Stimulated activated CD4-positive, alpha-beta T cell treated with anti-CD3 and anti-CD28 coated beads, TNF-alpha, amount 100 ng/mL, for 48 hours (primary cell): ENCODE measurements at places on chromosomes 5 and 9.

- DNase-seq, result no peak
Measured at GRCh38 chr5:120084543-120084870, 379.6 kb upstream of the PRR16 start.

DNA sequence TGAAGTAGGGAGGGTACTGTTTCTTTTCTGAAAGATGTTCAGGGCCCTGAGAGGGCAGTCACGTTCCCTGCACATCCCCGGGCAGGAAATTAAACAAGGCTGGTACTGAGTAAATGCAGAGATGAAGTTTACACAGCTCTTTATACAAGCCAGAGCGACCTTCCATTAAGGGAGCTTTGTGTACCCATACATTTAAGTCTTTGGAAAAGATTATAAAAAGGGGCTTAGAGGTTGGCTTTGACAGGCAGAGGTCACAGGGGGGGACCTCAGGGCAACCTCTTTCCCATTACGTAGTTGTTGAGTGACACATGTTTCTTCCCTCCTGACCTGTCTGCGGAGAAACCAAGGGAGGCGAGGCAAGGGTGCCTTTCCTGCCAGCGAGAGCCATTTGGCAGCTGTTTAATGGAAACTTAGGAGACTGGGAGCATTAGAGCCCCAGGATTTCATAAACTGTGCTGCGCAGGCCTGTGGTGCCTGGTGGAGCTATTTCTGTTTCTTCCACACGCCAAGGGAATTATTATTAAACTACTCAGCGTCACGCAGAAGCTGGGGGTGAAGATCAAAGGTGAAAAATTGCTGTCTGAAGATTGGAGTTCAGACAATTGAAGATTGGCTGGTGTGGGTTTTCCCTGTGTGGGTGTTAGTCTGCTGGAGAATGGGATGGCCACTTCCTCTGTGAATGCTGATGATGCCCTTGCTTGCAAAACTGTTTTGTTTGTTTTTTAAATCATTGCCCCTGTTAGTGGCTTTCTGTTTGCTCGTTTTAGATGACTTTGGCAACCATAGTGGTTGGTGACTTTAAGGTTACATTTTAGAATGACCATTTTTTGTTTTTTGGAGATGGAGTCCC, 3.2 kb upstream of the SMIM32 start:
- DNase-seq, result no peak

- peak; percentile 67 for DNase-seq
Measured at GRCh38 chr5:43042626-43043399, 2.7 kb upstream of the ANXA2R start.

GRCh38 chr5:87499478-87500410, 87.0 kb upstream of the CCNH start:
- DNase-seq, result no peak

DNA sequence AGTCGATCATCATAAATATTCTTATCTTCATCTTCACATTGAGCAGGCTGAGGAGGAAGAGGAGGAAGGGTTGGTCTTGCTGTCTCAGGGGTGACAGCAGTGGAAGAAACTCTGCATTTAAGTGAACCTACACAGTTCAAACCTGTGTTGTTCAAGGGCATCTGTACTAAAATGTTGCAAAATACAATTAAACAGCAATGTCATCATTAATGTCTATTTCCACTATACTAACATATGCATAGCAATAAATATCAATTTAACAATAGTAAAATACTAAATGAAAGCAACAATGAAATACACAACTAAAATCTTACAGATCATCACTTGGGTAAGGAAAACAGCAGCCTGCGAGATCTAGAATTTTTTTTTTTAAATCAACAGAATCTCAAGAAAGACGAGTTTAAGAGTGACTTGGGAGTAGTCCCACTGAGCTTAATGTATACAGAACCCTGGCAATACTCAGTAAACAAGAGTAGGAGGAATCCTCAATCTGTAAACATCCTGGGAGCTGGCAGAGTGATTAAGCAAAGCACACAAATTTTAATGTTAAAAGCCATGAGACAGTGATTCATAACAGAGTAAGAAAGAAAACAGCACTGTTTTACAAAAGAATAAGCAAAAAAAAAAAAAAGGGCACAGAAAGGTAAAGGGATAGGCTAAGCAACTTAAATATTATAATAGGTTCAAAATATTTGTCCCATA, 10.0 kb downstream of the HOMER1 start:
- DNase-seq, result no peak

DNA sequence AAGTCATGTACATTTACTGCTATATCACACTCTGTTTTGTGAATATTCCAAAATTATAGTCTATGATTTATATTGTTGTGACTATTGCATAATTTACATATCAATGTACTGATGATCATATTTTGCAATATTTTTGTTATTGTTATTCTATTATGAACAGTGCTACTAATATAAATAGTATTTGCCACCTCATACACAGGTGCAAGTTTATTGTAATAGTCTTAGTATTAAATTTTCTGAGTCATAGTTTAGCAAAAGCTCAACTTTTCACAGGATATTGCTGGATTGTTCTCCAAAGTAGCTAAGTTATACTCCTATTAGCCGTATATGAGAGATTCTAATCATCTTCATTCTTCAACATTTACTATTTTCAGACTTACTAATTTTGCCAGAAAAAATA, 124.7 kb downstream of the TMC1 start:
- no peak for DNase-seq

- DNase-seq, result no peak
Measured at GRCh38 chr5:32790411-32790951, 79.4 kb downstream of the NPR3 start.

DNA sequence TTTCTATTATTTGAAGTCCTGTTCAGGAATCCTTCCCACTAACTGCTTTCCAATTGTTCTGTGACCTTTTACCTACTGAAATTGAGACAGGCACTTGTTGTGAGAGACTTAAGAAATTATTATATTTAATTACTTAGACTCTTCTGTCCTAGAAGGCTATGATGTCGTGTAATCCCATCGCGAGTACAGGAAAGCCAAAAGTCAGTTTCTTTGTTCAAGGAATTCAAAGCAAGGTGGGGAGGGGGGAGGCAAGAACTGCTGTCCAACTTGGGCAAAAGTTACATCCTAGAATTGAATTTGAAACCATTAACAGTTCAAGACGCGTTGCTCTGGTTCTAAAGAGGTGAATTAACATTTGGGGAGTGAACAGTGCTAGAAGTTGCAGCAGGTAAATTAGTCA, 17.9 kb downstream of the NDUFA8 start:
- no peak for DNase-seq

- no peak for DNase-seq
Measured at GRCh38 chr9:136561779-136562178, 15.9 kb upstream of the NOTCH1 start.

DNA sequence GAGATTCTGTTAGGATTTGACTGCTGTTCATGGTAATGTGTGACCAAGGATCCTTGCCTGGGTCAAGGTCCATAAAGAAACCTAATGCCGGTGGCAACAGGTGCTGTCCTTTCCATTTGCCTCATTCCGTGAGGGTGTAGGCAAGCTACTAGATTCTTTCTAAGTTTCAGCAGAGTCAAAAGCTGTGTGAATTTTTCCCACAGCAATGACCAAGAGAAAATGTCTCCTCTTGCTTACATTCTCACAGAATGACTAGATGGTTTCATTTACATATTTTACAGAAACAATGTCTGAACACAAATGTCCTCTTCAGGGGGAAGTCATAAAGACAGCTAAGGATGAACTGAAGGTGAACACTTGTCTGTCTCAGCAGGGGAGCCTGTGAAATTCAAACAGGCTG, 75.3 kb upstream of the SV2C start:
- DNase-seq, result no peak

GRCh38 chr5:90096415-90097081, 313.0 kb downstream of the CETN3 start:
- DNase-seq, result no peak

- no peak for DNase-seq
Measured at GRCh38 chr5:134053840-134054338, 49.1 kb upstream of the VDAC1 start.

DNA sequence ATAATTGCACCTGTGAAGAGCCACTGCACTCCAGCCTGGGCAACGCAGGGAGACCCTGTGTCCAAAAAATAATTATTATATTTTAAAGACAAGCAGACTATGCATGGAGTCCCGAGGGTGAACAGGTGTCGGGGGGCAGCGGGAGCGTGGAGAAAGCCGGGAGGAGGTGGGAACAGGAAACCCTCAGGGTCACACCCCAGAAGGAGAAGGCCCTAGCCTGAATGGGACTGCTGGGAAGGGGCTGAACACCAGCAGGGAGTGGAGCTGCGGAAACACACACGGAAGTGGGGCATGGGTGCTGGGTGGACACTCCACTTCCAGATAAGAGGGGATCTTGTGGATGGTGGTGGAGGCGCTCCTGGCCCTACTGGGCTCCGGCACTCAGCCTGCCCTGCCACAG, 12.8 kb downstream of the SURF6 start:
- DNase-seq, result no peak
